ENCODE measurements at places on chromosomes 6 and 20.

GRCh38 chr20:25738198-25738597 is 41.5 kb upstream of the ZNF337 start:
- DNase-seq: no peak

DNA sequence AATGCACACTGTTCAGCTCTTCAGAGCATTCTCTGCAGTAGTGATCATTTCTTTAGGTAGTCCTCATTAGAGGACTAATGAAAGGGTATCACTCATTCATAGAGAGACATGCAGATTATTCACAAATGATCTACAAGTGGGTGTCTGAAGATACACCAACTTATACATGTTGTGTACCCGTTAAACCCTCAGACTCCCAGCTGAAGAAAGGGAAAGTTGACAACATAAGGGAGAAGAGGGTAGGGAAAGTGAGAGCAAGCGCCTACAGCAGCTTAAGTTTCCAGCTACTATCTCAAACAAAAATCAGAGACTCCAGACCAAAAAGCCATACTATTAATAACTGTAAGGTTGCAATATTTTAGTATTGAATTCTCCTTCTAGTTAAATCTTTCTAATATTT is 37.1 kb downstream of the FAXC start:
- DNase-seq: no peak

- no peak for DNase-seq
These were observed 203.0 kb downstream of the SAMD5 start for GRCh38 chr6:147711476-147711875.

GRCh38 chr20:1327241-1327653 is 1.7 kb downstream of the SDCBP2 start:
- no peak for DNase-seq

DNA sequence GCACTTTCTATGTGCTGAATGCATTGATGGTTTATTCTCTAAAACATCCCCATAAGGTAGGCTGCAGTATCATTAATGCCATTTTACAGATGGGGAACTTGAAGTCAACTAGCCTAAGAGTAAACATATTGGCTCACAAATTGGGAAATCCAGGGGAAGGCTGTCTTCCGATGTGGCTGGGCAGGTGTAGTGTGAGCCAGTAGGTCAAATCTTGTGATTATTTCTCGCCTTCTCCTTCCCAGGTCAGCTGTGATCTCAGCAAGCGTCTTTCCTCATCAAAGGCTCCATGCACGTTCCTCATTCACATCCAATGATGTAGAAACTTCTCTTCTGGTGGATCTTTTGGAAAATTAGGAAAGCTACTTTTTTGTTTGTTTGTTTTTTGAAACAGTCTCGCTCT is 94.1 kb upstream of the SHLD1 start:
- DNase-seq: no peak
